NCI-H1694 treated with DMSO at 0.1 percent for 48 hours (cell line): ENCODE measurements at places on chromosomes 1 and 21.

- DNase-seq, result no peak
These were observed 20.5 kb upstream of the COQ8A start for GRCh38 chr1:226919587-226919986.

GRCh38 chr21:40067751-40068150 lies 200.5 kb downstream of the PCP4 start:
- DNase-seq, result peak; percentile 98

DNA sequence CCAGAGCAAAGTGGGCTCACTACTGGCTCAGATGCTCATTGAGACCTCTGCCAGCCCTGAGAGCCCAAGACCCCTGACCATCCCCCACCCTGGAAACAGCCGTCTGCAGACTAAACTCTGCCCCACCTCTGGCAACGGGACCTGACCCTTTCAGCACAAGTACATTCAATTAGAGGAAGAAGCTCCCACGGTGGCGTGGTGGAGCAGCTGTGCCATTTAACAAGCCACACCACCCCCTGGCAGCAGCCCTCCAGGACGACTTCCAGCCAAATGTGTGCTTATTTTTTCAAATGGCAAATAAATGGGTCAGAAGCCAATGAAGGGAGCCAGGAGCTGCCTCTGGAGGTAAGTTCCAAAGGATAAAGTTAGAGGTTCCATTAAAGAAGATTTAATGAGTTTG lies 226.7 kb downstream of the NPHP4 start:
- DNase-seq, result peak; percentile 34

DNA sequence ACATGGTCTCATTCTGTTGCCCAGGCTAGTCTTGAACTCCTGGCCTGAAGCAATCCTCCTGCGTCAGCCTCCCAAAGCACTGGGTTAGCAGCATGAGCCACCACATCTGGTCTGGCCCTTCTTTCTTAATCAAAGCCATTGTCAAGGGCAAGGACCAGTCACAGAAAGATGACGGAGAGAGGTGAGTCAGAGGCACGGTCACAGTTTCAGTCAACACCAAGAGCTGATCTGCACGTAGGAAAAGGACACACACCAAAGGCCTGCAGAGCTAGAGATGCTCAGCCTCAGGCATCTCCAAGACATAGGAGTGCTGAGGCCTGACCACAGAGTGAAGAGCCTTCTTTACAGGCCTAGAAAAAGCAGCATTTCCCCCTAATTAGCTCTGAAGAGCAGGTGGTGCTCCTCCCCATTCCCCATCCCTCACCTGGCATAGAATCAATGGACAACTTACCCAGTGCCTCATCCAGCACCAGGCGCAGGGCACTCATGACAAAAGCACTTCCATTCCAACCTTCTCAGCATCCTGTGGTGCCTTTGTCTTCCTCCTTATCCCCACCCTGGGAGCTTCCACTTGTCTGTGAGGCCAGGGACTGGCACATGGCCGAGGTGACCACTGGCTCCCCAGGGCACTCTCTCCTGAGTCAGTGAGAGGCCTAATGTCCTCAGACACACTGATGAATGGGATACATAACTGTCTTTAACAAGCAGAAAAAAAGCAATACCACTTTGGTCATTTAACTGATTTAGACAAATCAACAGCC lies 139.8 kb downstream of the AJAP1 start:
- DNase-seq, result no peak

- DNase-seq, result no peak
These were observed 102.8 kb downstream of the CDC7 start for GRCh38 chr1:91603409-91603808.

DNA sequence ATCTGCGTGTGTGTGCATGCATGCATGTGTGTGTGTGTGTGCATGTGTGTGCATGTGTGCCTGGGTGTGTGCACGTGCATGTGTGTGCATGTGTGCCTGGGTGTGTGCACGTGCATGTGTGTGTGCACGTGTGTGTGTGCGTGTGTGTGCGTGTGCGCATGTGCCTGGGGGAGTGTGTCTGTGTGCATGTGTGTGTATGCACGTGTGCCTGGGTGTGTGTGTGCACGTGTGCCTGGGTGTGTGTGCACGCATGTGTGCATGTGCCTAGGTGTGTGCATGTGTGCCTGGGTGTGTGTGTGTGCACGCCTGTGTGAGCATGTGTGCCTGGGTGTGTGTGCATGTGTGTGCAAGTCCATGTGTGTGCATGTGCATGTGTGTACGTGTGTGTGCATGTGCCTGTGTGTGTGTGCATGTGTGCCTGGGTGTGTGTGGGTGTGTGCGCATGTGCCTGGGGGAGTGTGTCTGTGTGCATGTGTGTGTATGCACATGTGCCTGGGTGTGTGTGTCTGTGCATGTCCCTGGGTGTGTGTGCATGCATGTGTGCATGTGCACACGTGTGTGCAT lies 29.3 kb upstream of the COL6A2 start:
- no peak for DNase-seq

DNA sequence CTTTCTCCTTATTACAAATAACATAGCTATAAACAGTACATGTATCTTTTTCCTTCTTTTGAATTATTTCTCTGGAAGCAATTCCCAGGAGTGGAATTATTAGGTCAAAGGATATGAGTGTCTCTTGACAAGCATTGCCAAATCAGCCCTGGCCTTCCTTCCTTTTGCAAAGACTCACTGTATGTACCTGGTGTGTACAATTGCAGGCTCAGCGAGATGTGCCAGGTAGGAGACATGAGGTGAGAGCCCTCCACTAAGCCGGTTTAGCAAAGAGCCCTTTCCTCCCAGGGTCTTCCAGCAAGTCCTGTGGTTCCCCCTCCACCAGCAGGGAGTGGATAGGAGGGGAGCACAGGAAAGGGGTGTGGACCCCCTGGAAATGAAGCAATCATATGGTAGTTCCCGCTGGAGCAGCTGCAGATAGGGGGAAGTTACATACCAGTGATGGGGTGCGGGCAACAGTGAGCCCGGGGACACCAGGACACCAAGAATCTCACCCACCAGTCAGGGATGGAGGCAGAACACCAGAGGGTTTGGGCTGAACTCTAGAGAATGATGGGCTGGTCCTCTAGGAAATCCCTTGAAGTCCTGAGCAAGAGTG lies 18.3 kb downstream of the RCSD1 start:
- DNase-seq, result no peak

DNA sequence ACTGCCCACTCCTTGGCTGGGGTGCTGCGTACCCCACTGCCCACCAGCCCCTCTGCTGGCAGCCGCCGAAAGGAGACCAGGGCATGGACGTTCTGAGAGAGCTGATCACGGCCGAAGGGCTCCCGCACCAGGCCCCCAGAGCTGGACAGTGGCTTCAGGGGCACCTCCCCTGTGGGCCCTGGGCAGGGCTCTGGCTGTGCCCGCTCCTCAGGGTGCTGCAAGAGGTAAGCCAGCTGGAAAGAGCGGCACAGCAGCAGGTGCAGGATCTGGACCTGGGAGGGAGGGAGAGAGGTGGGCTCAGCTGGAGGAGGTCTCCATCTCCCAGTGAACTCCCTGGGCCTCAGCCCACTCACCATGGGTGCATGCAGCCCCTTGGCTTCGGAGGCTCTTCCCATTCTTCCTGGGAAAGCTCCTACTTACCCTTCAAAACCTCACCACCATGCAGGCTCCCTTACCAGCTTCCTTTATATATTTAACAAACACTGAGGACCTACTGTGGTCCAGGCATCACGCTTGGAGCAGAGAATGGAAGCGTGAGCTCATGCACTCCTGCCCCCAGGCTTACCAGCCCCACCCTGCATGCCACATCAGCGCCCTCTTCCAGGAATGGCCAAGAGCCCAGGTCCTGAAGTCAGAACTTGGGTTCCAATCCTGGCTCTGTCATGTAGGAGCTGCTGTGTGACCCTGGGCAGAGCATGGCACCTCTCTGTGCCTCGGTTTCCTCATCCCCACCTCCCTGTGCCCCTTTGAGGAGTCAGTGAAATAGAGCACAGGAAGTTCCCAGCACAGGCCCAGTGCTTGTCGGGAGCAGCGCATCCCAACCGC lies 6.8 kb upstream of the KIF17 start:
- no peak for DNase-seq
